ENCODE measurements at places on chromosomes 5 and 9.

- DNase-seq, result peak; percentile 24
Observed at GRCh38 chr9:125240649-125240999, 519 bp downstream of the HSPA5 start.

- no peak for DNase-seq
Observed at GRCh38 chr5:178995341-178995690, 196 bp upstream of the GRM6 start.

DNA sequence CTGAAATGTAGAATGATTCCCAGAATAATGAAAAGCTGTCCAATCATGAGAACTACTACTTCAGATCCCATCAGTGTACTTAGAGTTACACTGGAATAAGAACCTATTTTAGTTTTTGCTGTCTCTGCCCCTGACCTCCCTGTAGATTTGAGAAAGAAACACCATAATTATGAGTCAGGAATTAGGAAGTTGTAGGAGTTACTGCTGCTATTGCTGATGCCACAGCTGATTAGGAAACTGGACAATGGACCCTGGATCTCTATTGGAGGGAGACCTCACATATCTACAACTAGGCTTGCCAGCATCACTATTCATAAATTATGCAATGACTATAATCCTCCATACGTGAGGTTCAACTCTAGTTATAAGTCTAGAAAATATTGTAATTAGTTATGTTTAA is 48.8 kb upstream of the EDIL3 start:
- no peak for DNase-seq

GRCh38 chr5:38376404-38376803 is 118.0 kb downstream of the EGFLAM start:
- DNase-seq, result no peak

- DNase-seq, result no peak
Observed at GRCh38 chr5:31889001-31889561, 250.2 kb downstream of the PDZD2 start.

DNA sequence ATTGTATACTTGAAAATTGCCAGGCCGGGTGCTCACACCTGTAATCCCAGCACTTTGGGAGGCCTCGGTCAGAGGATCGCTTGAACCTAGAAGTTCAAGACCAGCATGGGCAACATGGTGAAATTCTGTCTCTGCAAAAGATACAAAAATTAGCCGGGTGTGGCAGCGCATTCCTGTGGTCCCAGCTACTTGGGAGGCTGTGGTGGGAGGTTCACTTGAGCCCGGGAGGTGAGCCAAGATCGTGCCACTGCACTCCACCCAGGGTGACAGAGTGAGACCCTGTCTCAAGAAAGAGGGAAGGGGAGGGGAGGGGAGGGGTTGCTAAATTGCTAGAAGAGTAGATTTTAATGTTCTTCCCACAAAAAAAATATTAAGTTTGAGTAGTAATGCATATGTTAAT is 53.2 kb downstream of the FNBP1 start:
- no peak for DNase-seq

DNA sequence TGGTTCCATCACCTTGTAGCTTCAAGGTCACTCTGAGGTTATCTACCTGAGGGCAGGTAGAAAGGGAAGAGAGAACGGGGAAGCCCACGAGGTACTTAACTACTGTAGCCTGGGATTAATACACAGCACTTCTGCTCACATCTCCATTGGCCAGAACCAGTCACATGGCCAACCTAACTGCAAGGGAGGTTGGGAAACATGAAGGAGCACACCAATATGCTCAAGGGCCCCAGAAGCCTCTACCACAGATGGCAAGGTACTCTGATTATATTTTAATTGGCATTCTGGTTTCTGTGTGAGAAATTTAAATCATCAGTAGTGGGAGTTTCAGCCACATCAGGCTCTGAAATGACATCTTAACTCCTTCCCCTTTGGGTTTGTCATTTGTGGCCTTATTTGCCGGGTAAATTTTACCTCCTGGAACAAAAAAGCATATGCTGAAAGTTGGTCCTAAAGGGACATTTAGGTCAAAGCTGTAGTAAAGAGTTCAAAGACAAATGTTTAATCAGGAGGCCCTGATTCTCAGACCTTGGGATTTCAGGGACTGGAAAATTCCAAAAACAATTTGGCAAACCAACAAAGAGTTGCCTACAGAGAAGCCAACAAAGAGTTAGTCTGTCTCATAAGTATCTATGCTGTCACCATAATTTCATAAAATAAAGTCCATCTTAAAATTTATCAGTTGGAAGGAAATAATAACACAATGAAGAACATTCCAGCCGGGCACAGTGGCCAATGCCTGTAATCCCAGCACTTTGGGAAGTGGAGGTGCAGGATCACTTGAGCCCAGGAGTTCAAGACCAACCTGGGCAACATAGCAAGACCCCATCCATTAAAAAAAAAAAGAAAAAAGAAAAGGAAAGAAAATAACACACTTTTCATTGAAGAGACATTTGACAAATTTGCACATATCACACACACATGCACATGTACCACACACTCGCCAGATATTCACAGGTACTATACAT is 13.8 kb upstream of the MVB12B start:
- DNase-seq, result no peak

GRCh38 chr5:115333164-115333563 is 36.7 kb upstream of the CCDC112 start:
- no peak for DNase-seq

- no peak for DNase-seq
Observed at GRCh38 chr9:68750255-68750654, 45.2 kb downstream of the PIP5K1B start.

- DNase-seq, result no peak
Observed at GRCh38 chr5:163790497-163790896, 285.1 kb downstream of the MAT2B start.

DNA sequence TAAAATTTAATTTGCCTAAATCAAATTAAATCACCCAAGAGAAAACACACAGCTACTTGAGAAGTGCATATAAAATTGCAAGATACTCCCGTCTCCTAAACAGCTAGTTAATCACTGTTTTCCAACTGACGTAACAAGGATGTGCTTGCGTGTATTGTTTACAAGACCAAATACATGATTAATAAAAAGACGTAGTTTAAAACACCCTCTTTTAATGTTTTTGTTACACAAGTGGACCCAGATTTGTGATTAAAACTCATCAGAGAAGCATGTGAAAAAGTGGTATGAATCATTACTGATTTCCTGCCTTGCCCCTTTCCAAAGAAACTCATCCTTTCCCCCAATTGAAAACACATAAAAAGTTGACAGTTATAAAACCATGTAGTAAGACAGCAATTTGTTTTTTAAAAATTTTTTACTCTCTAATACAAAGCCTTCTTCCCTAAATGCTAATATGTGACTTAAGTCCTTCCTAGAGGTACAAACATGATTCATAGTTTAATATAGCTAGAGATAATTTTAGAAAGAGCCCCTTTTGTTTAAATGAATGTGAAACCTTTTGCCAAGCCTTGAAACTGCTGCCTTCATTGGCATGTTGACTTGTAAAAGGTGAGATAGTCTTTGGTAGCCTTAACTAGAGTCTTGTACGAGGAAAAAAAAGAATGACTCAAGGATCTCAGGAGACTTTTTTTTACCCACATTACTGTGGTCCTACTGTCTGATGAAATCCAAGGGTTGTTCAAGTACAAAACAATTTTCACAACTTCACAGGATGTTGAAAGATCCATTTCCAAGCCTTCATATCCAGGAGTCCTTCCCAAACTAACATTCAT is 61.4 kb upstream of the FST start:
- DNase-seq, result no peak

GRCh38 chr9:130424595-130425454 is 19.9 kb upstream of the ASS1 start:
- DNase-seq, result no peak

GRCh38 chr5:176700239-176700847 is 53.1 kb downstream of the TSPAN17 start:
- DNase-seq, result no peak

GRCh38 chr9:83582029-83582428 is 40.9 kb upstream of the IDNK start:
- no peak for DNase-seq

DNA sequence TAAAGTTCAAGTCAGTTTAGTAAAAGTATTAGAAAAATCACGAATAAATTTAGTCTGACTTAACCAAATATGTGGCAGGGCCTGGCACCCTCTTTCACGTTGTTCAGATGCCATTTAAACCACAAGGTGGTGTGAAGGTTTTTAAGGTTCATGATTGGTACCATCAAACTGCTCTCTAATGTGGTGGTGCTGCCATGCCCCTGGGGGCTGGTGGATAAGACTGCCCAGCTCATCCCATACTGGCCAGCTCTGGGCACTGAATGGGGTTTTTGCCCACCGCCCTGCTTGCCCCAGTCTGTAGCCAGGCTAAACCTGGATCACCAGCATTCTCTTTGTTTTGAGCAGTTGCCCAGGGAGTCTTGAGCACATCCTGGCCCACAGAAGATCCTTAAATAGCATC is 159.3 kb downstream of the GABBR2 start:
- DNase-seq, result no peak

DNA sequence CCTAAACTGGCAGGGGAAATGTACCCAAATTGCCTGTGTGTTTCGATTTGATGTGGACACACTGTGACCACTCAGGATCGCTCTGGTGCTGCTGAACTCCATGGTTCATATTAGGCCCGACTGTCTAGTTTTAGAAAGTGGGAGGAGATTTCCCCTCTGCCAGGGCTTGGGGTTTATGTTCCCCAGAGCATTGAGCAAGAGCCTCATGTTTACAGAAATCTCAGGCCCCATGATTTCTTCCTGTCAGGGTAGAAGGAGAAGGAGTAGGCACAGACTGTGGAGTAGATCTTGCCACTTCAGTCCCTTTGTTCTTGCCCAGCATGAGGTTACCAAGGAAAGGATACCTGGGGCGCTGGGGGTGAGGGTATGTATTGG is 40.8 kb upstream of the GLRX start:
- DNase-seq, result no peak

Data from stimulated activated CD4-positive, alpha-beta T cell treated with anti-CD3 and anti-CD28 coated beads, Interleukin-15, amount 100 ng/mL, for 1 hour (primary cell).